Stimulated activated CD8-positive, alpha-beta memory T cell treated with anti-CD3 and anti-CD28 coated beads, Interleukin-7, amount 100 ng/mL, for 24 hours (primary cell): ENCODE measurements at places on chromosomes 13 and 19.

GRCh38 chr13:51330791-51331190 is 8.7 kb upstream of the SERPINE3 start:
- DNase-seq = no peak

GRCh38 chr13:100315522-100315921 is 226.6 kb downstream of the PCCA start:
- no peak for DNase-seq

DNA sequence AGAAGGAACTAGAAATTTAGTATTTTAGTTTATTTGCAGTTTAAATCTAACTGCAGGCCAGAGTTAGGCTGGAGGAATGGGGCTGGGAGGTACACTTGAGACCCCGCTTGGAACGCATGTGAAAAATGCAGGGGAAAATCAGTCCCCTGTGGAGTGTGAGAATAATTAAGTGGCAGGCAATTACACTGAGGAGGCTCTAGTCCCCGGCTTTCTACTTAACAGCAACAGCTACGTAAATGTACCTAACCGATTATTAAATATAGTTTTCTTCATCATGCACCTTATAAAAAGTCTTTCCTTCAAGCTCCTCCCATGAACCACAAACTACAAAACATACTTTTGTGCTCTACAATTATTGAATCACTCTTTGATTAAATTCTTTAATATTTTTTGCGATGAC is 804 bp downstream of the ZNF708 start:
- DNase-seq = no peak

DNA sequence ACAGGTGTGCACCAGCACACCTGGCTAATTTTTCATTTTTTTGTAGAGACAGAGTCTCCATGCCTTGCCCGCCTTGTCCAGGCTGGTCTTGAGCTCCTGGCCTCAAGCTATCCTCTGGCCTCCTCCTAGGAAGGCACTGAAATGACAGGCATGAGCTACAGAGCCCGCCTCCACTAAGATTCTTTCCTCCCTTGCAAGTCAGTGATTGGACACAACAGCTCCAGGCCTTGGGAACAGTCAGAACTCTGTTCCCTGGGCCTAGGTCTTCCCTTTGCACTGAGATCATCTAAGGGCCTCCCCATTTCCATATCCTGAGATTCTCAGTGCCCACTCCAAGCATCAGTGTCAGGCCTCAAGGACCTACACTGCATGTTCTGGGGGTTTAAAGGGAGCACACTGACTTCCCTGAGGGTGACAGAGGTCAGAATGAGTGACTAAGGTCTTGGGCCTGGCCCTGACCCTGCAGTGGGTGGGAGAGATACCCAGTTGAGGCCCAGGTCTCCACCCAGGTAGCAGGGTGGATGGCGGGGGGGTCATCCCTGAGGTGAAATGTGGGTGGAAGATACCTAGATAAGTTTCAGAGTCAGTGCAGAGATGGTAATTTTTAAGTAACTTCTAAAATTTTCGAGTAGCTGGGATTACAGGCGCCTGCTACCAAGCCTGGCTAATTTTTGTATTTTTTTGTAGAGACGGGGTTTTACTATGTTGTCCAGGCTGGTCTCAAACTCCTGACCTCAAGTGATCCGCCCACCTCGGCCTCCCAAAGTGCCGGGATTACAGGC is 17.3 kb upstream of the ERCC1 start:
- no peak for DNase-seq

DNA sequence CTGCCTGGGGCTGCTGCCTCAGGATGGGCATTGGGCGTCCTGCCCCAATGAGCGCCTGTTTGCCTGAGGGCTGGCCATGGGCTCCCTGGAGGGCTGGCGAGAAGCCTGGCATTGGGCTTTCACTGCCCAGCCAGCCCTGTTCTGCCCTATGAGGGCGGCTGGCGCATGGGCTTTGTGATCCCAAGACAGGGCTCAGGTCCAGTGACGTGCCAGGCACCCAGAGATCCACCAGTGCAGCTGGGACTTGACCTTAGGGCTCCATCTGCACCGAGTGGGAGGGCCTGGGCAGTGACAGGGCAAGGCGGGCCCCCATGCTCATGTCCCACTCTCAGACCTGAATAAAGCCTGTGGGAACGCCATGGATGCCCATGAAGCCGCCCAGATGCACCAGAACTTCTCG is 34.3 kb downstream of the MAU2 start:
- DNase-seq = no peak

DNA sequence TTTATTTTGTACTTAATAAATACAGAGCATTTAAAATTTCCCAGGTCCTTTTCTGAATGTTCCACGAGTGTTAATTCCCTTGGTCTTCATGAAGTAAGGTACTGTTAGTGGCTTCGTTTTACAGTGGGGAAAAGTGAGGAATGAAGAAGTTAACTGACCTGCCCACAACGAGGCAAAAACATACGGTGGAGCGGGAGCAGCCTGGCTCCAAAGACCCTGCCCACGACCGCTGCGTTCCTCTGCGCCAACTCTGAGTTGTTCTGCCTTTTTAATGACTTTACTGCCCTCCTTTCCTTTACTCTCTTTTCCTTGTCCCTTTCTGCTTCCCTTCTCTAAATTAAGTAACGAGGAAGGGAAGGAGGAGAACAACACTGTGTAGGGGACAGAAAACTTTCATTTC is 392.9 kb downstream of the PCDH9 start:
- DNase-seq = no peak

DNA sequence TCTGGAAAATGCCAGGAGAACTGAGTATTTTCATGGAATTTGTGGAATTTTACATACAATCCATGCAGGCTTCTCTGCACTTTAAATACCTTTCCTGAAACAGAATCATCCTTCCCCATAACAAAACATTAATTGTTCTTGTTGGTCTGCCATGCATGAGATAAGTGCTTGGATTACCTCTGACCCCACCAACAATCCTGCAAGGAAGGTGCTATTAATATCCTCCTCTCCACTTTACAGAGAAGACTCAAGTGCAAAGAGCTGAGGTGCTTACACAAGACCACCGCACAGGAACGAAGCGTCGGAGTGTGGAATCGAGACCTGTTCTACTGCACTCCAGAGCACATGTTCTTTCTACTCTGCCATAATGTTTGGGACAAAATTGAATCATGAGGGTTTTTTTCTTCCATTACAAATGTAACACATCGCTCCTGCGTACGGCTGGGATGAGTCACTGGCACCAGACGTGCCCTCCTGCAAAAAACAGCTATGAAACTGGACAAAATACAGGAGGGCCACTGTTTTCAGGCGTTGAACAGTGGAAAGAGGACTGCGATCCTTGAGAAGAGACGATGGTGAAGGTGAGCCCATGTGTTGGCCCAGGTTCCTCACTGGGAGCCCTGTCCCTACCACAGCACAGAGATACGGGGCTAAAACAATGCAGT is 12.9 kb upstream of the LRRC4B start:
- no peak for DNase-seq

GRCh38 chr19:48539503-48540096 is 12.4 kb upstream of the SULT2B1 start:
- no peak for DNase-seq

DNA sequence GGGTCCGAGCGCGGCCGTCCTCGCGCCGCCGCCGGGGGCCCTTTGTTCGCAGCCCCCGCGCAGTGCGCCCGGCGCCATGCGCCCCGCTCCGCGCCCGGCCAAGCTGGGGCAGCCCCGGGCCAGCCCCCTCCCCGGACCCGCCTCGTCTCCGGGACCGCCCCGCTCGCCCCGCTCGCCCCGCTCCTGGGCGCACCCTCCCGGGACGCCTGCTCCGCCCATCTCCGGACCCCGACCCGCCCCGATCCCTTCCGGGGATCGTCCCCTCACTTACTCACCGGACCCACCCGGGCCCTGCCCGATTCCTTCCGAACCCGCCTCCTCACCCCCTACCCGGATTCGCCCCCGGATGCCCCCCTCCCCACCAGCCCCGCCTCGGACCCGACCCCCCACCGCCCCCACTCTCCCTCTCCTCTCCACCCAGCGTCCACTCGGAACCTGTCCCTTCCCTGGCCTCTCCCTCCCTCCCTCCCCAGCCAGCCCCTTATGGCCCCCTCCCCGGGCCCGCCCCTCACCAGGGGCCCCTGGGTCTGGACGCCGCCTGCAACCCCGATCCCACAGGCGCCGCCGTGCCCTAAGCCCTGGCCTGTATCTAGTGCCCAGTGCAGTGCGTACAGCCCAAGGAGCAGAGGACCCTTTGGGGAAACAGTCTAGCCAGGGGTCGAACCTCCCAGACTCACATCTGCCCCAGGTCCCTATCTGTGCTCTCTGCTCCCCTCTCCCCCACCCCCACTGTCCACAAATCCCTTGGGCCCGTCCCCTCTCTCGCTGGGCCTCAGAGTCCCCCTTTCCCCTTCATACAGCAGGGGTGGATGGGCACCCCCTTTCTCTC is at the start of gene CPAMD8:
Gene CPAMD8, minus strand, starts transcription at position 105 of the 829 bp plus-strand sequence. CDS start 168 bp downstream, outside the sequence.
- DNase-seq = no peak

GRCh38 chr19:34287662-34288140 is 33.3 kb downstream of the GARRE1 start:
- no peak for DNase-seq

DNA sequence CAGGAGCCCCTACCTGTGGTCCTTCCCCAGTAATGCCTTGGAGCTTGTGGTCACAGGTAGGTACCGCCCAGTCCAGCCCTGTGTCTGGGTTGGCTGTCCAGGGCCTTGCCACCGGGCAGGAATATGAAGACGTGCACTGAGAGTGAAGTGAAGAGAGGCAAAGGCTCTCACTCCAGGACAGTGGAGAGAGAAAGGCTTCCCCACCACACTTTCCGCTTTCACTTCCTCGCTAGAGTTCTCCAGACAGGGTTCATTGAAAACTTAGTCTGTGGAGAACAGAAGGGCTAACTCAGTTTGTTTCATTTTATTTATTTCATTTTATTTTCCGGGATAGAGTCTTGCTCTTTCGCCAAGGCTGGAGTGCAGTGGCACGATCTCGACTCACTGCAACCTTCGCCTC is 14.2 kb downstream of the FCAR start:
- no peak for DNase-seq
